ENCODE measurements at places on chromosomes 4 and X.
A peak's percentile ranks its signal among the peaks of the same experiment; 100 is the strongest.

- DNase-seq, result no peak
Measured at GRCh38 chr4:137685357-137685756, 153.1 kb upstream of the PCDH18 start.

DNA sequence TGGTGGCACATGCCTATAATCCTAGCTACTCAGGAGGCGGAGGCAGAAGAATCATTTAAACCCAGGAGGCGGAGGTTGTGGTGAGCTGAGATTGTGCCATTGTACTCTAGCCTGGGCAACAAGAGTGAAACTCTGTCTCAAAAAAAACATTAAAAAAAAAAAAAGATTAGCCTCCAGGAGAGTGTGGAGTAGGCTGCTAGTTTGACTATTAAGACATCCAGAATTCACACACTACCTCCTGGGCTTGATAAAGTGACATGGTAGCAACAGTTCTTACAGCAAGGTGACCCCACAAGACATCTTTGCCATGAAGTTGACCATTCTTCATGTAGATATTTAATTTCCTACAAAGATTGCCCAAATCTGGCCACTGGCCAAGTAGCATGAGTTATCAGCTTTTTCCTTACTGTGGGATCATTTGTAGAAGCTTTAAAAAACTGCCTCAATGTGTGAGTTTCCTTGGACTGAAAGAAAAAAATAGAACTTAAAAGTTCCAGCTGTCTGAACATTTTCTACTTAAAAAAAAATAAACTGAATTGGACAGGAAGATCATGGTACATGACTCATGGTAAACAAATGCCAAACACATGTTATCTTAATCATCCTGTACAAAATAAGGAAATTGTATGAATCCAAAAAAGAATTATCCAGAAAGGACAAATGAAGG is 35.3 kb upstream of the SPRY1 start:
- no peak for DNase-seq

DNA sequence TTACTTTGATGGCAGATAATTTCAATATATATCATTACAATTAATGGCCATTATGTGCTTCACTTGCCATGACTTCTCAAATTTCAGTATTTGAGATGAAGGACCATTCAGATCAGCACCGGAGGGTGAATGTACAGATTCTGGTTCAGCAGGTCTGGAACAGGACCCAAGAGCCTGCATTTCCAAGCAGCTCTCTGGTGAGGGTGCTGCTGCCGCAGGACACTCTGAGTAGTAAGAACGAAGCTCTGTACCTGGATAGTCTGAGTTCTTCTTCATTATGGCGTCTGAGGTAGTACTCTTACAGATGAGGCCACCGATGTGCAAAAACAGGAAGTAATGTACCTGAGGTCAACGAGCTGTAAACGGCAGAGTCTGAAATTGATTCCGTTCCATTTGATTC is 228.2 kb downstream of the FBXW7 start:
- DNase-seq, result no peak

DNA sequence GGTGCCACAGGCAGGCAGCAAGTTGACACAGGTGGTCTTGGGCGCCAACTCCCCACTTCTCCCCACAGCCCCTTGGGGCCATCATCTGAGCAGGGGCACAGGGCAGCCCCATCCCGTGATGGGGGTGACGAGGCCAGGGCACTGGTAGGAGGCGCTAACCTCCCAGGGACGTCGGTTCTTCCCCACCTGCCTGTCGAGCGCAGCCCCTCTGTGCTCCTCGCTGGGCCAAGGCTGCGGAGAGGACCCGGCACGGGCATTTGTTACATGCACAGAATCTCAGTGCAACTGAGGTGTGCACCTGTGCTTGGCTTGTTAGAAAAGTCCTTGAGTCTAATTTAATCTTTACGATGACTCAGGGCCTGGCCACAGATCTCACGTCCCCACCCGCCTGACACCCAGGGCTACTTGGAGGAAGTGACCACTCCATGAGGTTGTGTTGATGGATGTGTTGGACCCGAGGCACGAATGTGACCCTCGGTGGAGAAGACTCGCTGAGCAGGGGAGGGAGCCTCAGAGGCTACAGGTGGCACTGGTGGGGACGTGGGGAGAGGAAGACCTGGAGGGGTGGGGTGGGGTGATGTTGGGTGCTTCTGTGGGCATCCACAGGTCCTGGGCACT is 3.1 kb upstream of the SH3TC1 start:
- no peak for DNase-seq

DNA sequence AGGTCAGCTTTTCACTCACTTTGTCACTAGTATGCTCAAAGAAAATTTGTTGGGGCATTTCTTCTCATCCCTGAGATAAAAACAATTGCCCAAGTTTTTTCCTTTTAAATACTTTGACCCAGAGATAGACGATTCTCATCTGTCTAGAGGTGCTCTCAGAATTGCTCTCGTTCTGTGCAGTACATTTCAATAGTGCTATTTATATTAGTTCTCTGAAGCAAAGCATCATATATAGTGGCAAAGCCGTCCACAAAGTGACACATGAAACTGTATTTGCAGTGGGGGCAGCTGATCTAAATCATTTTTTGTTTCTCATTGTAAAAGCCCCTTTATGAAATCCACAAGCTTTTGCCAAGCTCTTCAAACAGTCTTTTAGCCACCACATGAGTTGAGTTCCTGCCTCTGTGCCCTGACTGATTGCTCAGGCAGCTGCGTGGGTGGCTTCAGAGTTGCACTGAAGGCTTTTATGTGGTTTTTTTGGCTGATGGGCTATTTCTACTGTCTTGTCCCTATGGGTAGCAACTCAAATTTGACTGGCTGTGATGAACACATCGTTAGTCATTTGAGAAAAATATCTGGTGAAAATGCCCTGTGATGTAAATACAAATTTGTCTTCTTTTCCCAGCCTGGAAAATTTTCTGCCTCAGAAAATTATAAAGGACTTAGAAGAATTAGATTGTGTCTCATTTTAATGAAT is 119.1 kb upstream of the OTUD4 start:
- DNase-seq, result peak; percentile 10

Measured in HTR-8/SVneo (cell line).